Fibroblast of skin of back (primary cell): ENCODE measurements at places on chromosomes 1 and 21.

DNA sequence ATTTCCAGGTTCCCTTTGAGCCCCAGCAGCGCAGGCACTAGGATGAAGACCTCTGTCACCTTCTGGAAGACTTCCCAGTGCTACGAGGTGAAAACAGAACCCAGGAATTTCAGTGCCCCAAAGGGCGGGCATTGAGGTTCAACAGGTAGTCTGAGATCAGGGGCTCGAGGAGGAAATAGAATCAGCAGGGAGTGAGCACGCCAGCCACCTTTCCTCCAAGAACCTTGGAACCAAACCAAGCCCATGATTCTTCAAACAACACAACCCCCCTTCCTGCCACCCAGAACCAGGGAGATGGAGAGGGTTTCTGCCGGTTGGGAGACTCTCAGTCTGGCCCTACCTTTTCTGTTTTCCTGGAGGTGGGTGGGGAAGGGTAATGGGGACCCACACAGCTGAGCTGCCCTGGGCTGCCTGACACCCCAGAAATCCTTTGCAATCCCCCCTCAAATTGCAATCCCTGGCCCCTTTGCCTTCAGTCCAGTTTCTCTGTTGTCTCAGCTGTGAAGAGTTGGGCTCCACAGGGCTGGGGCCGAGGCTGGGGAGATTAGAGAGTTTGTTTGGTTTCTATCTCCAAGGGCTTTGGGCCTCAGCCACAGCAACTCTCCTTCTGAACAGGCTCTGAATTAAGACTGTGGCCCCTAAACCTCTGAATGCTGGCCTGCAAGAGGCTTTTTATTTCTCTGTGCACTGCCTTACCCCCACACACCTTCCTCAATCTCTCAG is 11.9 kb downstream of the SLC41A1 start:
- DNase-seq: no peak

DNA sequence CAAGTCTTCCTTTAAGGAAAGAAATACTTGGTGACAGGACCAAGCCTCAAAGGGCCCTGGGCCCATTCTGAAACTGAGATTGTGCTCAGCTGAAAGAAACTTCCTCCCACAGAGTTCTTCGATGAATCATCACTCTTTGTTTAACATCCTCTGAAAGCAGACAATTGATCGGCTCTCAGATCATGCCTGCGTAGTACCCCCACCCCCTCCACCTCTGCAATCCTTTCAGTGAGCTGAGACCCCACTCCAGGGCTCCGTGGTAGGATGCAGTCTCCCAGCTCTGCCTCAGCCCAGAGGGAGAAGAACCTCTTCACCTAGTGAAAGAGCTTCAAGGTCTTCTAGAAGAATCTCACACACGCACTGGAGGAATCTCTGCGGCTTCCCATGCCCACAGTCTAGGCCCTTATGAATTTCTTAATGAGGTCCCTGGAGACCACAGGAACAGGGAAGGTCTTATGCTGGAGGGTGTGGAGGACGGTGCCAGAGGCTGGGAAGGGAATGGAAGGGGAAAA is 104.9 kb upstream of the SOD1 start:
- peak; percentile 44 for DNase-seq

DNA sequence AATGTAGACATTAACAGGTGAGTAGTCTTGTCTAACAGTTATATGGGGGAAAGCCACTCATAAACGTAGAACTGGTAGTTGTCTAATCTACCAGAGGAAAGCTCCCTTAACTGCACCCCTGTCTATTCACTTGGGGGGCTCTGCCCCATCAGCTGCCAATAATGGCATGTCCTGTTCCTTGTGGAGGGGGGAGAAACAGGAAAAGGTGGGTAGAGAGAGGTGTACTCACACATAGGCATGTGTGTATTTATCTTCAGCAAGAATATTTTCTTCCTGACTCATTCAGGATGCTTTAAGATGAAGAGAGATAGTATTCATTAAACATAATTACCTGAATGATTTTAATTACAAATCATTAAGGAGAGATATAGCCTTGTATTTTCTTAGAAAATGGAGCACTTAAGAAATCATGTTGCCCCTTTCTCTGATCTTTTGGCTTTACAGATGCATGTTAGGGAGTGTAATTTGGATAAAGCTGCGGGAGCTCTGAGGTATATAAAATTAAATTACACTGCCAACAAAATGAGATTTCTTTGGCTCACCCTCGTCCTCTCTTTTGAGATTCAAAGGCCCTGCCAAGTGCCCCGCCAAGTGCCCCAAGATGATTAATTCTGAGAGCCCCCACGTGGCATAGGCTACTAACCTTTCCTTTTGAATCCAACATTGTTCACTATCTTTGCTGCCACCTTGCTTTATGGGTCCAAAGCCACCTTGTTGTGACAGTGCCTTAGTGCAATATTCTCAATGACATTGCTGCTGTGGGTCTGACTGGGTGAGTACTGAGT is 286.3 kb upstream of the LYPLAL1 start:
- no peak for DNase-seq

DNA sequence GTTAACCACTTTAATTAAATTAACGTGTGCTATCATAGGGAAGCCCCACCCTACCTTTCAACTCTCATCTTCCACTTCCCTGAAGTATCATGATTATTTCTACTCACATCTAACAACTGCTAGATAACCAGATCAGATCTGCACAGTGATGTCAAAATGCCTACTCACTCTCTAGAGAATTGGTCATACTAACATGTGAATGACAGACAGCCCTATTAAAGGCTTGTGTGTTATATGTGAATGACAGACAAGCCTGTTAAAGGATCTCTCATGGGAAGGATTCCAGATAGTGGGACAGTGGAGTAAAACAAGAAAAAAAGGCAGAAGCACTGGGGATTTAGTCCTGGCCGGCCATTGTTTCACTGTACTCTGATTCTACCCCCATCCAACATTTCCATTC is 12.6 kb downstream of the VTCN1 start:
- DNase-seq: no peak

- no peak for DNase-seq
Observed at GRCh38 chr1:25996966-25997827, 666 bp downstream of the PAFAH2 start.

GRCh38 chr21:16072737-16073136 is 343.0 kb downstream of the USP25 start:
- DNase-seq: peak; percentile 94

GRCh38 chr21:38507374-38507942 is 9.2 kb upstream of the ERG start:
- DNase-seq: no peak

DNA sequence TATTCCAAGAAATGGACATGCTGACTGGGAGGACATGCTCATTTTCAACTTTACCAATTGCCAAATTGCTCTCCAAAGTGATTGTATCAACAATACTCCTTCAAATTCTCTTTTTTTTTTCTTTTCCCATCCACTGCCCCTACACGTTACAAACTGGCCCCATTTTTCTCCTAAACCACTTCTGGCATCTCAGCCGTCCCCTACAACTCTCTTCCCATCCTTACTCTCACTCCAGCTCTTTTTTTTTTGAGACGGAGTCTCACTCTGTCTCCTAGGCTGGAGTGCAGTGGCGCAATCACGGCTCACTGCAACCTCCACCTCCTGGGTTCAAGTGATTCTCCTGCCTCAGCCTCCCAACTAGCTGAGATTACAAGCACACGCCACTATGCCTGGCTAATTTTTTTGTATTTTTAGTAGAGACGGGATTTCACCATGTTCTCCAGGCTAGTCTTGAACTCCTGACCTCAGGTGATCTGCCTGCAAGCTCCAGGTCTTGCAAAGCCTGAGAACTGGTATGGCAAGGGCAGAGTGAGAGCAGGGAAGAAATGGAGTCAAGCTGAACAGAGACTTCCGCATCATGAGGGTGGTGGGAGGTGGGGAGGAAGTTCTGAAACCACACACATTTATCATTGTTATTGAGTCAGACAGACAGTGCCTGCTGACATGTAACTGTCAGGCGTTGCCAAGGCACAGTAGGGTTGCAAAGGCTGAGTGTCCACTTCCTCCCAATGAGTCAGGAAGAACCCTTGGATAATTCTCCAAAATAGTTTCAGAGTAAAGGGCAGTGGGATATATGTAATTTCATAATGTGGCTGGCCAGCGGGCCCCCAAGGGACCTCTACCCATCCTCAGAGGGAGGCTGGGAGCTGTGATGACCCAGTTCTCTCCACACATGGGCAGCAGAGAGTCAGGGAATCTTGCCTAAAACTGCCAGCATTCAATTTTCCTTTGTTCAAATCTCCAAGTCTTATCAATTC is 17.4 kb downstream of the CELA3A start:
- DNase-seq: peak; percentile 97

DNA sequence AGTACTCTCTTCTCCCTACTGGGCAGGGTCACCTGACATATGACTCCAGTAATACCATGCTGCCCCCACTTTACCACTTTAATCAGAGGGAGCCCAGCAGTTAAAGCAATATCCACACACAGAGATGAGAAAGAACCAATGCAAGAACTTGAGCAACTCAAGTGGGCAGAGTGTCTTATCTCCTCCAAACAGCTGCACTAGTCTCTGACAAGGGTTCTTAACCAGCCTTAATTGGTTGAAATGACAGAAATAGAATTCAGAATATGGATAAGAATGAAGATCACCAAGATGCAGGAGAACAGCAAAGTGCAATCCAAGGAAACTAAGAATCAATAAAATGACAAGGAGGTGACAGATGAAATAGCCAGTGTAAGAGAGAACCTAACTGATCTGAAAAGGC is 91.0 kb downstream of the KCNT2 start:
- DNase-seq: no peak

- no peak for DNase-seq
Observed at GRCh38 chr1:238191170-238191569, 300.4 kb upstream of the ZP4 start.

GRCh38 chr1:43760745-43761317 is 53.5 kb downstream of the ST3GAL3 start:
- peak; percentile 58 for DNase-seq

- no peak for DNase-seq
Observed at GRCh38 chr1:201253906-201254624, 29.2 kb upstream of the PKP1 start.

DNA sequence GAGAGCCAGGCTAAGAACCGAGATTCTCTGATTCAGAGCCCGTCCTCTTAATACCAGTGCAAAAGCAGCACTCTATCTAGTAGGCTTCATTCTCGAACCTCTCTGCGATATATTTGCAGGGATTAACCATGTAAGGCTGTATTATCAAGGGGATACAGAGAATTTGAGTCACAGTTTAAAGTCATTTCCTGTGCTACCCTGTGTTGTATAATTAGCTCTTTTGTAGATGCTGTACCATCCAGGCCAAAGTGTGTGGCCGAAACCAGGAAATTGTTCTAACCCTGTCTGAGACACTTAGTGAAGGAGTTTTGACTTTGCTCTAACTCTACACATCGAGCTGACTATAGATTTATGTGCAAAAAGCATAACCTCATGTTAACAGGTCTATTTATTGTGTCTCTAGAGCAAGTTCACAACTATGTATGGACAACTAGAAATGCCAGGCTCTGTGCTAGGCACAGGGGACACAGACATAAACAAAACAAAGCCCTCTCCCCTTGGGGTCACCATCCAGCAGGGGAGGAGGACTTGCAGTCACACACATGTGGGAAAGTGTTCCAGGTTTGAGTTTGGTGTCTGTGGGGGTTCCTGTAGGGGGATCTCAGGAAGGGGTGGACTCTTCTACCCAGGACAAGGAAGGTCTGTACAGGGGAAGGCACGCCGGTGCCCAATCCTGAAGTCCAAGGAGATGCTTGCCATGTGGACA is 182.2 kb downstream of the DHRS3 start:
- DNase-seq: peak; percentile 83

DNA sequence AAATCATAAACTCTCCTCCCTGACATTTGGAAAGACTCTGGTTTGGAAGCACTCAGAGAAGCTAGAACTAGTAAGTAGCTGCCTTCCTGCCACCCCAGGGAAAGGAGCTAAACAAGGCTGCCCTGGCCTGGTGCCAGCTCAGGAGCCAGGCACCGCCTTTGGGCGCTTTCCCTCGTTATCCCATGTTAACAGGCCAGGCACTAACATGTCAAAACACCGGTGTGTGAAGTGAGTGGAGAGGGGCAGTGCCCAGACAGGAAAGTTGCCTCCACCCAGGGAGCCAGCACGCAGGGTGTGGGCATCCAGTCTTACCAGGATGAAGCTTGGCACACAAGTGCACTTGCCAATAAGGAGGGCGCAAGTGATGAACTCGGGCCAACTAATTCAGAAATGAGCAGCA is 346.8 kb downstream of the RRAGC start:
- no peak for DNase-seq

DNA sequence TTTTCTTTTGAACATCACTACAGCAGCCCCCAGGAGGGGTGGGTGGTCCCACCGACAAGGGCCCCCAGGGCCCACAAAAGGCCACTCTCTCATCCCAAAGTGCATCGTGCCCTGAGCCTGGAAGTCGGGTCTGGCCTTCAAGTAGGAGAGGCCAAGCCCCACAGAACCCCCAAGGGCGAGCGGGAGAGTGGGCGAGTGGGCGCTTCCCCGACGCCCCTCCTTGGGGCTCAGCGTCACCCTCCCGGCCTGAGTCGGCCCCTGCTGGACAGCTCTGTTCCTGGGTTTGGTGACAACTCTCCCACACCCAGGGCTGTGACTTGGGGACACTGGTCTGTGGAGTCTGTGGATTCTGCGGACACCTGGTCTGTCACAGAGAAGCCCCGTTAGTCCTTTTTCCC is 42.2 kb upstream of the COL18A1 start:
- no peak for DNase-seq

DNA sequence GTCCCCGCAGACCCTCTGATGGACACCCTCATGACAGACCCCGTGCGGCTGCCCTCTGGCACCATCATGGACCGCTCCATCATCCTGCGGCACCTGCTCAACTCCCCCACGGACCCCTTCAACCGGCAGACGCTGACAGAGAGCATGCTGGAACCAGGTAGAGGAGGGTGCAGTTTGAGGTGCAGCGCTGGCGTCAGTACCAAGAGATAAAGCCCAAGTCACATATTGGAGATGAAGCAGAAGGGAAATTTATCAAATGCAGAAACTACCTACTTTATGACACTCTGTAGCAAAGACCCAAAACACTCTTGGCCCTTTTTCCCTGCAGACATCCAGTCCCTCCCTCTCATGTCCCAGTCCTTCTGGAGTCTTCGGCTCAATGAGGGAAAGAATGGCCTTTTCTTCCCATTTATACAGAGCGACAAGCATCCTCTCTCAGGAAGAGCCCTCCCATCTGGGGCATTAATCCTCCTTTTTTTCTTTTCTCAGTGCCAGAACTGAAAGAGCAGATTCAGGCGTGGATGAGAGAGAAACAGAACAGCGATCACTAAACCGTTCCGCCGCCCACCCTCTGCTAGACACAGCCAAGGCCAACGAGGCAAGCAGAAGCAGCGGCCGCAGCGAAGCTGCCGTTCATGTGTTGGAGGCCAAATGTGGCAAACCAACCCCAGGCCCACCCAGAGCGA is 30.8 kb upstream of the KIF1B start:
- DNase-seq: no peak

GRCh38 chr1:24899581-24900485 is 30.2 kb downstream of the RUNX3 start:
- DNase-seq: no peak

DNA sequence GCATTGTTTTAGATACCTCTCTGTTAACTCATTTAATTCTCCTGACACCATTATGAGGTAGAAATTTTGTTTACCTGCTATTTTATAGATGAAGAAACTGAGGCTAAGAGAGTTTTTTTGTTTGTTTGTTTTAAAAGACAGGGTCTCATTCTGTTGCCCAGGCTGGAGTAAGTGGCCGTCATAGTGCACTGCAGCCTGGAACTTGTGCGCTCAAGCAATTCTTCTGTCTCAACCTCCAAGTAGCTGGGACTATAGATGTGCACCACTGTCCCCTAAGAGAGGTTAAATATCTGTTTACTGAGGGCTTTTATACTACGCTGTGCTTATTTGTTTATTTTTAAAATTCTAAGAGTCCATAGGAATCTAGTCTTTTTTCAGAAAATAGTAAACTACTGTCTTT is 43.7 kb upstream of the CACYBP start:
- DNase-seq: no peak
